ENCODE measurements at places on chromosomes 2 and 18. TPM values are rescaled to one million over a fixed set of nuclear protein-coding genes. Genes with fewer than 3 reads are reported as not detected.

DNA sequence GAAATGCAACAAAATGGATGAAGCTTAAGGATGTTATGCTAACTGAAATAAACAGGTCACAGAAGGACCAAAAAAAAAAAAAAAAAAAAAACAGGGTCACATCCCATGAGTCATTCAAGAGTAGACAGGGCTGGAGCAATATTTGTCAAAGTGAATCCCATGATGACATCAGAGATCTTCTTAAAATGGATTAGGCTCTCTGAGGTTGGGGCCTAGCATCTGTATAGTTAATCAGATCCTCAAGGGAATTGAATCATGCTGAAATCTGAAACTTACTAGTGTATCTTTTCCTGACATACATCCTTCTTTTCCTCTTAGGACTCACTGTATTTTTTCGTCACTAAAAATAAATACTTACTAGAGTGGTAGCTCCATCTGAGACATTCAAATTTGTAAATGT lies 380.6 kb upstream of the NXPH2 start:
- no peaks in the 10 kb centered on the region for H3K27me3 ChIP-seq
- no peak for DNase-seq
- no peak overlapping the region for H3K4me3 ChIP-seq

The C2orf68 gene
- total RNA-seq: 20.2 TPM

- no peaks in the 10 kb centered on the region for H3K36me3 ChIP-seq
- no peak for DNase-seq
- no peak overlapping the region for H3K27ac ChIP-seq
- H3K4me1 ChIP-seq: no peaks in the 10 kb centered on the region
- H3K4me3 ChIP-seq: no peak overlapping the region
These were observed 784.1 kb upstream of the FANCL start for GRCh38 chr2:59025157-59025757.

- H3K27me3 ChIP-seq: no peaks in the 10 kb centered on the region
- H3K36me3 ChIP-seq: peaks cover 95% of the 10 kb centered on the region
- H3K27ac ChIP-seq: no peak overlapping the region
These were observed 18.3 kb upstream of the CHCHD5 start for GRCh38 chr2:112566104-112566503.

DNA sequence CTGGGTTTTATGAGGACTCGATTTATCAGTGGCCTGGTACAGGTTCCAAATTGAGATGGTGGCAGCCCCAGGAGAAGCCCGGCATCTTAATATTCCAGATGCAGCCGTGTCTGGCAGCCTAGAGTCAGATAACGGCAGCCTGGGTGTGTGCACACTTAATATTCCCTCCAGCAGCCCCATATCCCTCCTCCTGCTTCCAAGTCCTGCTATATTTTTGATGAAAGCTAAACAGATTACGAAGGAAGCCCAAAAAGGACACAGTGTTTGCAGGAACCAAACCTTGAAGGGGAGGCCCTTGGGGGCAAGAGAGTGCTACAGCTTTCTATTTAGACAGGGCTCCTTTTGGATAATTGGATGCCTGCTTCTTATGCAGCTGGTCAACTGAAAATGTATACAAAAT lies 25.1 kb upstream of the ALK start:
- no peak overlapping the region for H3K27ac ChIP-seq
- no peak for DNase-seq
- H3K27me3 ChIP-seq: peaks cover 5% of the 10 kb centered on the region
- no peak overlapping the region for H3K4me3 ChIP-seq
- H3K4me1 ChIP-seq: peaks cover 7% of the 10 kb centered on the region
- no peaks in the 10 kb centered on the region for H3K36me3 ChIP-seq

The TMEM17 gene
- 1.1 TPM for total RNA-seq

GRCh38 chr18:42030586-42031182 lies 75.7 kb downstream of the PIK3C3 start:
- H3K4me3 ChIP-seq: no peak overlapping the region
- H3K27ac ChIP-seq: no peak overlapping the region
- H3K27me3 ChIP-seq: no peaks in the 10 kb centered on the region
- no peaks in the 10 kb centered on the region for H3K4me1 ChIP-seq
- no peak for DNase-seq

DNA sequence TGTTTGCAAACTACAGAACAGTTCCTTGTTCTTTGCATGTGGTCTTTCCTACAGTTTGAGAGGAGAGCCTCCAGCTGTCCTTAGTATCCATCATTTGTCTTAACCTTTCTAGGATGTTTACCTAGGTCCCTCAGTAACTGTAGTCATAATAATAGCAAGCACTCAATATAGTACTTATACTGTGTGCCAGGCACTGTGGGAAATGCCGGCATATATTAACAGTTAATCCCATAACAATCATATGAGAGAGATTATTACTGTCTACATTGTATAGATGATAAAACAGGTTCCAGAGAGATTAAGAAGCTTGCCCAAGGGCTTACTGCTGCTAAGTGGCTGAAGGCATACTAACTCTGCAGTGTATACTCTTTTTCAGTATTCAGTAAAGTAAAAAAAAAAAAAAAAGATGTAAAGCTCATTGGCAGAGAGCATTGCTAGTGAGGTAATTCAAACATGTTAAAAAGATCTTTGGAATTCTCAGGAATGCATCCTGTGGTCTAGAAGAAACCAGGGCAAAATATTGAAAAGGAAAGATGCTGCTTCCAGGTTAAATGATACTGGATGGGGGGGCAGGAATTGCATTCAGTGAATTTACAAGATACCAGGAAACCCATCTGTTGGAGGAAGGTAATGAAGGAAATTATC lies 72.3 kb downstream of the SPTBN1 start:
- H3K27me3 ChIP-seq: no peaks in the 10 kb centered on the region
- H3K4me3 ChIP-seq: no peak overlapping the region
- peaks cover 30% of the 10 kb centered on the region for H3K4me1 ChIP-seq
- no peak overlapping the region for H3K27ac ChIP-seq

DNA sequence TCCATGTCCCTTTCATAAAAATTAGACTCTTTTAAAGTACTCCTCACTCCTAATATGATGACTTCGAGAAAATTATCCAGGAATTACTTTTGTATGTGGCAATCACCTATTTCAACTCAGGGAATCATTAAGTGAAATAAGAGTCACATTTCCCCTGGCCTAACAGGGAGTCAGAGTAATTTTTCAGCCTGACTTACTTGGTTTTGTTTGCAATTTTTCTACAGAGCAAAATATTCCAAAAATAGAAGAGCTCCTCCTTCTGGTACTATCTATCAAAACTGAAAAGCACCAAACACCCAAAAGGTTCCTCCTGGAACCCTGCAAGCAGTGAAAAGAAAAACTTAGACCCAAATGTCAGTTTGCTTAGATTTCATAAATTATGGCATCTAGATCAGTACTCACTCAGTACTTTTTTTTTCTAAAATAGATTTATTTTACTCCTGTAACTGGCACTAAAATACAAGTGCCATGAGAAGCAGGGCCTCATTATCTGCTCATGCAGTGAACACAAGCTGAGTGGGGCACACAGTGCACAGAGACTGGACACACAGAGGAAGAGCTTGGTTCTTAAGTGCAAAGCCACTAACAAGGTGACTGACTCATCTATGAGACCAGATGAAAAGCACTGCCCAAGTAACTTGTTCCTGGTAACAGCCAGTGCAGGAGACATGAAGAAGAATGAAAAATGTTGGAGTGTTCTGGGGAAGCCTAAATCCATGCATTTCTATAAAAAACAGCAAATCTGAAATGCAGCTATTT lies 28.7 kb downstream of the ACAA2 start:
- no peak overlapping the region for H3K27ac ChIP-seq
- H3K4me3 ChIP-seq: no peak overlapping the region
- no peaks in the 10 kb centered on the region for H3K4me1 ChIP-seq
- H3K36me3 ChIP-seq: peaks cover 46% of the 10 kb centered on the region

DNA sequence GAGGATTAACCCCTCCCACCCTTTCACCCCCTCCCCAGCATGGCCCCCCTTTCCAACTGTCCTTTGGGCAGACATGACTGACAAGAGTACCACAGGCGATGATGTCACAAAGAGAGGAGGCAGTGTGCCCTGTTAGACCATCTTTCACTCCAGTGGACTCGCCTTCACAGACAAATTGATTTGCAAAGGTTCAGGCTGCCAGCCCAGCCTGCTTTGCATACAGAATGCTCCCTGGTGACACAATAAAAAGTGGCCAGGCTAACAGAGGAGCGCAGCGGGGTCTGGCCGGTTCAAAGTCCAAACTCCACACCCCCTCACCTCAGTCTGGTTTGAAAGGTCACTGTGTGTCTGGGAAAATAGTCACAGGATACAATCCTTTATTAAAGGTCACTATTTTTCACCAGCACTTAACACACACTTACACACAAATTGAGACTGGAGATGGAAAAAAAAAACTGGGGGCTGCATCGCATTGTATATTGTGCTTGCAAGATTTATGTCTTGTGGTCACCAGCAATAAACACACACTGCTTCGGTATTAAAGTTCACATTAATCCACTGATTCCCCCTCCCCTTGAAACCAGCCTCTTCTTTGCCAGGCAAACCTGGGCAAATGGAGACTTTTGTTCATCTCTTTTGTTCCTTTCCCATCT lies 236.9 kb downstream of the BCL11A start:
- no peak for DNase-seq
- H3K27ac ChIP-seq: no peak overlapping the region
- H3K4me3 ChIP-seq: no peak overlapping the region
- H3K4me1 ChIP-seq: no peaks in the 10 kb centered on the region
- no peaks in the 10 kb centered on the region for H3K36me3 ChIP-seq

DNA sequence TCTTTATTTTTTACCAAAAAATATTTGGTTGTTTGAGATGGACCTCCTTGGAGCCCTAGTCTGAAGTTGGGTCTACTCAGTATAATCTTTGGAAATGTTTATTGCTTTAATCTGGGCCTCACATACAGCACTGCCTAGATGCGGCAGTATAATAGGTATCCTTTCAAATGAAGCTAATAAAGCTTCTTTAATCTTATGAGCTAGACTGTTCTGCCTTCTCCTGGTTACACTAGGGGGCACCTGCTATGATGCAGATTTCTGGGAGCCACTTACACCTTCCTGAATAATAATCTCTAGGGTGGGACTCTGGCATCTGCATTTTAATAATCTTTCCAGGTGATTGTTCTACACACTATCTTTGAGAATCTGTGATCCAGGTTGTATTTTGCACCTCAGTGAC lies 169.7 kb upstream of the SESTD1 start:
- H3K27me3 ChIP-seq: no peaks in the 10 kb centered on the region
- no peak overlapping the region for H3K4me3 ChIP-seq
- H3K27ac ChIP-seq: no peak overlapping the region
- no peaks in the 10 kb centered on the region for H3K36me3 ChIP-seq
- DNase-seq: no peak

- no peak overlapping the region for H3K4me3 ChIP-seq
- H3K36me3 ChIP-seq: no peaks in the 10 kb centered on the region
- H3K27ac ChIP-seq: no peak overlapping the region
- DNase-seq: no peak
- H3K27me3 ChIP-seq: no peaks in the 10 kb centered on the region
These were observed 36.7 kb downstream of the ADCYAP1 start for GRCh38 chr18:941331-941730.

The ZNF396 gene
- 1.6 TPM for total RNA-seq

The ALK gene
- total RNA-seq: not detected

DNA sequence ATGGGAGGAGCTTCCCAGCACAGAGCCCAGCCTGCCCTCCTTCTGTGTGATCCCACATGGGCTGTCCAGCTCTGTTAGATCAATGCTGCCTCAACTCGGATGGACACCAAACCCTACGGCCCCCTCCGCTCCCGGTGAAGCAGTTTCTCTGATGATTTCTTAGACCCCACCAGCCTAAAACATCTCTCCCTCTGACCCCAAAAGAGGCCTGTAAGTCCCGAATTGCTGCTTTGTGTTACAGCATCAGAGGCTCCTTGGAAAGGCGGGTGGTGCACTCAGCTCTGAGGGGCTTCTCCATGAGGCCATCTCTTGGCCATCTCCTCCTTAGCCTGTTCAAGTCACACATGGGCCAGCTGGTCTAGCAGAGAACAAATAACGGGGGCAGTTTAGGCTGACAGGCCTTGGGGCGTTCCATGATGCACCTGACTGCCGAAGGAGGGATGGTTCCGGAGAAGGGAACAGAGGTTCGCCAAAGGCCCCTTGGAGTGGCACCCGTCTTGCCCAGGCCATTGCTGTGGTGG lies 240.7 kb downstream of the SH3RF3 start:
- H3K36me3 ChIP-seq: peaks cover 9% of the 10 kb centered on the region
- H3K27ac ChIP-seq: no peak overlapping the region
- no peaks in the 10 kb centered on the region for H3K27me3 ChIP-seq
- H3K4me1 ChIP-seq: no peaks in the 10 kb centered on the region
- H3K4me3 ChIP-seq: no peak overlapping the region

- no peaks in the 10 kb centered on the region for H3K27me3 ChIP-seq
- H3K4me1 ChIP-seq: peaks cover 8% of the 10 kb centered on the region
- H3K4me3 ChIP-seq: no peak overlapping the region
- DNase-seq: no peak
These were observed 152.1 kb downstream of the GLI2 start for GRCh38 chr2:120887741-120888231.

GRCh38 chr18:46794607-46795006 lies 37.8 kb upstream of the ST8SIA5 start:
- no peaks in the 10 kb centered on the region for H3K36me3 ChIP-seq
- no peak overlapping the region for H3K4me3 ChIP-seq
- no peak for DNase-seq
- H3K27me3 ChIP-seq: no peaks in the 10 kb centered on the region
- H3K4me1 ChIP-seq: no peaks in the 10 kb centered on the region

Measured in suprapubic skin (tissue), 4 donors.